Fibroblast of skin of back (primary cell): ENCODE measurements at places on chromosomes 11 and 22.

- peak; percentile 86 for DNase-seq
These were observed 13.9 kb downstream of the SLC35E4 start for GRCh38 chr22:30649430-30650007.

GRCh38 chr11:119356349-119357031, 10.0 kb upstream of the MFRP start:
- DNase-seq: peak; percentile 75

DNA sequence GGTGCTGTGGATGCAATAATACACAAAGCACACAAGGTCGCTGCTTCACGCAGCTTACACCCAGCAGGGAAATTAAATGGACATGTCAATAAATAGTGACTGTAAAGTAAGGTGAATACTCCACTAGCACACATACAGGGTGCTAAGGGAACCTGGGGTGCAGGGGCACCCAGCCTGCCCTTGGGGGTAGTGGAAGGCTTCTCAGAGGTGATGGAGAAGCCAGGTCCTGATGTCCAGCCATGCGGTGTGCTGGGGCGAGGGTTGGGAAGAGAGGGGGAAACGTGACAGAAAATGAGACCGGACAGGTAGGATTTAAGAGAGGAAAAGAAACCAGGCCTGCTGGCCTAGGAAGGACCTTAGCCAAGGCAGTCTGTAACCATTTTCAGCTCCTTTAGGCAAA, 200.5 kb downstream of the GRIK4 start:
- no peak for DNase-seq

- DNase-seq: no peak
These were observed 381.9 kb downstream of the CTTN start for GRCh38 chr11:70780246-70780535.

DNA sequence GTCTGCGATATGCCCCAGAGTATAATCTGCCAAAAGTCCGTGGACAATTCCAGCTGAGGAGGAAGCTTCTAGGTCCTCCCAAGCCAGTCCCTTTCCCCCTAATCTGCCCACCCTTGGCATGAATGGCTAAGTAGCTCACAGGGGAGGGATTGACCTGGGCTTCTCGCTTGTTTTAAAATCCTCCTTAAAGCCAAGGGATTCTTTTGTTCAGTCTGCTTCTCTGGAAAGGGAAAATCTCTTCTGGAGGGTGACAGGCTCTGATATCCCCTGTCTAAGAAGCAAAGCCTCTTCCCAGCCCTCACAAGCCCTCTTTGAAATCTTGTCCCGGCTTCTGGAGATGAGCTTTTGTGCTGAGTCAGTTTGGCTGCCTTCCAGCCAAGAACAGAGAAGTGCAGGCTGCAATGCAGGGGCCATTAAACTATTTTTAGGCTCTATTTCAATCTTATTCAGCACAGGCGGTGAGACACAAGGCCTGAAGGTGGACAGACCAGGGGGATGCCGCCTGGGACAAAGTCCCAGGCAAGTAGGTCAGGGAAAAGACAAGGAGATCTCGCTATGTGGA, 23.9 kb downstream of the NEFH start:
- DNase-seq: peak; percentile 74

- peak; percentile 87 for DNase-seq
These were observed 16.9 kb upstream of the PEX26 start for GRCh38 chr22:18060646-18061620.

- DNase-seq: peak; percentile 80
These were observed 6.4 kb downstream of the SNU13 start for GRCh38 chr22:41682033-41682807.
